ENCODE measurements at places on chromosomes 5 and 9.

- DNase-seq, result no peak
These were observed 9.5 kb downstream of the SLC35A4 start for GRCh38 chr5:140574165-140574564.

DNA sequence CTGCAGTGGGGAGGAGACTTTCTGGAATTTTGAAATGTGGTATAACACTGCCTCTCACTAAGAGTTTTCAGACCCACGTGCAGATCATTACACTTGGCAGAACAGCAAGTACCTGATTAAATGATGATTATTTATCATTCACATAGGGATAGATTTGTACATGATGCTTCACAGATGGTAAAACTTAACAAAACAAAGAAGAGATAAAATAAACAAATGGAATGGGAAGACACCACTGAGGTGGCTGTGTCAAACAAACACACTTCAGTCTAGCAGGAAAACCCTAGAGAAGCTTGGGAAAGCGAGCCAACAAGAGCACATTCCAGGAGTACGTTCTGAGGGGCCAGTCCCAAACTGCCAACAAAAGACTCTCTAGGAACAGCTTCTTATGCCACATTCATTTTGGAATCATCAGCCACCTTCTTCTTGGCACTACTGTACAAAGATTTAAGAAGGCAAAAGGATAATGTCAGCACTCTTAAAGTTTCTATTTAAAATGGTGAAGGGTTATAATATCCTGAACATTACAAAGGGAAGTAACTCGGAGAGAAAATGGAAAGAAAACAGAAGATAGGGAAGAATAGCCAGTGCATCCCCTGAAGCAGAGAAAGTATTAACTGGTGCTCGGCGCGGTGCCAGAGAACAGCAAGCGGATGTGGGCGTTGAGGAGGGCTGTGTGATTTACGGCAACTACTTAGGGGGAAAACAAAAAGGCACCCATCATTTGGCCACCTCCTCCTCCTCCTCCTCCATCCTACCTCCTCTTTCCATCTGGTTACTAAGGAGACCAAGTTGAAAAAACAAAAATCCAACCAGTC is 1.6 kb downstream of the MED27 start:
- no peak for DNase-seq

- no peak for DNase-seq
These were observed 7.3 kb downstream of the PRR7 start for GRCh38 chr5:177453852-177454396.

- no peak for DNase-seq
These were observed 365.3 kb downstream of the MTRR start for GRCh38 chr5:8234179-8234770.

DNA sequence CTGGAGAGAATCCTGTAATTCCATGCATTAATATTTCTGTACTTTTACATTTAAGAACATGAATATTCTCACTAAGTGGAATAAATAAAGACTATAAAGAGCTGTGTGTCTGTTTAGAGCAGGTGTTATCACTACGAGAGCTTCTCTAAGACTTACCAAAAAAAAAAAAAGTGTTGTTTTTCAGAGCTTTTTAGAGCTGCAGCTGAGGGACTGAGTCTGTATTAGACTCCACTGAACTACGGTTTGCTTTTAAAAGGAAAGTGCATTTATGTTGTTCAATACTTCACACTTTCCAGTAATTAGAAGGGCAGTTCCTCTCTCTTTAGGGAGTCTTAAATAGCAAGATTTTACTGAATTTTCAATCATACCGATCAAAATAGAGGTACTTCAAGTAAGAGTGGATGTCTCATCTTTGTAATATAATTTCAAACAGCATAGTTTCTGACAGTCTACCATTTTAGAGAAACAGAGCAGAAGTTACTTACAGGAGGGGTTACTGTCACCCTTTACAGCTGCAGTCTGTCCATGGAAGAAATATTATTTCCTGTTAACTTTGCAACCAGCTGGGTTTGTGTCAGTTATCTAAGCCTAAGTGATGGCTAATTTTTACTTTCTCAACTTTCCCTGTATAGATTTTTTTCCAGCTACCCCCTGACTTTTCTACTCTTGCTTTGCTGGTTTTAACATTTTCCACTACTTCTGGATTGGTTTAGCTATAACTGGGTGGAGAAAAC is 2.4 kb downstream of the SYK start:
- no peak for DNase-seq
